ENCODE measurements at places on chromosomes 7 and 10. TPM values are rescaled to one million over a fixed set of nuclear protein-coding genes. Genes with fewer than 3 reads are reported as not detected.
A peak's percentile ranks its signal among the peaks of the same experiment; 100 is the strongest.

DNA sequence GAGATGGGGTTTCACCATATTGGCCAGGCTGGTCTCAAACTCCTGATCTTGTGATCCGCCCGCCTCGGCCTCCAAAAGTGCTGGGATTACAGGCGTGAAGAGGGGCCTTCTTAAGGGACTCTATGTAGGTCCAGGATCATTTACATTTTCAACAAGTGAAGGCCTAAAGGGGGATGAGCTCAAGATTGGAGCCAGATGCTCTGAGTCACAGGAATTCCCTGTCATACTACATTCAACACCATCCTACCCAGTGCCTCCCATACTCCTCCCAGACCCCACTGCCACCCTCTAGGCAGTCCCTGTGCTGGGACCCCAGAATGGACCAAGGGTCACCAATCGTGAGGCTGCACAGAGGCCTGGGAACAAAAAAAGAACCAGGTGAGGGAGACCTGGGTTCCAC lies 29.9 kb downstream of the CYTH3 start:
- DNase-seq = no peak

DNA sequence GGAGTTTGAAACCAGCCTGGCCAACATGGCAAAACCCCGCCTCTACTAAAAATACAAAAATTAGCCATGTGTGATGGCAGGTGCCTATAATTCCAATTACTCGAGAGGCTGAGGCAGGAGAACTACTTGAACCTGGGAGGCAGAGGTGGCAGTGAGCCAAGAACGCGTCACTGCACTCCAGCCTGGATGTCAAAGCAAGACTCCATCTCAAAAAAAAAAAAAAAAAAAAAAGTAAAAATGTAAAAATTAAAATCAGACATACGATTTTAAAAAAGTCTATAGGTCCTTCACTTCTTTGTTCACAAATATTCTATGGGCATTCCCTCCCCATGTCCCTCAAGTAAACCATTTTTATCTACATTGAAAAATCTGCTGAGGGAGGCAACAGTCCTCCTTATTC lies 34.9 kb upstream of the TLL2 start:
- no peak for DNase-seq

The SERPINE1 gene
- total RNA-seq = 25.6 TPM

DNA sequence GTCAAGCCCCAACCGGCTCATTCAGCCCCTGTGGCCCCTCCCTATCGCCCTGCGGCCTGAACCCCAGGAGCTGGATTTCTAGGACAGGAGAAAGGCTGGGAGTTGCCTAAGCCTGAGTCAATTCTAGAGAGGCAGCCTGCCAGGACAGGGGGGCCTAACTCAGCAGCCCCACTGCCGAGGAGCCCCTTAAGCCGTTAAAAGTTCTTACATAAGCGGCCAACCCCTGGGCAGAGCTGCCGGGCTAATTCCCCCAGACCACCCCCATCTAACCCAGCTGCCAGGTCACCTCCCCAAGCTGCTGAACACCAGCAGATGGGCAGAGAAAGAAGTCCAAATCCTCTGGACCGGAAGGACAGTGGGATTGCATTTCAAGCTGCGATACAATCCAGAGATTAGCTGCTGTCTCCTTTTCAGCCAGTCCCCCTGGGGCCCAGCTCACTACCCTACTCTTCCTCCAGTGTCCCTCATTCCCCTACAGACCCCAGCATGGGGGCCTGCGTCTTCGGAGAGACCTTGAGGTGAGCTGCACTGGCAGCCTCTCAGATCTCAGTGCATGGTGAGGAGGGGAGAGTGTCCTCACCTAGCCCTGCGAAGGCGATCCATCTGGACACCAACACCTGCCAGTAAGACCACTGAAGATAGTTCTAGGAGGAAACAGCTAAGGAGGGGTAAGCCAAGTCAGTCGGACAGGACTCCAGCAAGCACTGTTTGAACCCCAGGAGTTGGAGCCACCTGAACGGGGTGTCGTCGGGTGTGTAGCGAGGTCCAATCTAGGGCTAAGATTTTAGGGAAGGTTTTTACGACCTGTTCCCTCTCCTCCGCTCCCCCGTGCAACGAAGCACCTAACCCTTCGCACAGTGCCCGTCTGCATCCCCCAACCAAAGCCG lies 830 bp downstream of the IMPDH1 start:
- DNase-seq = no peak

GRCh38 chr10:30944005-30944404 lies 87.7 kb downstream of the ZNF438 start:
- no peak for DNase-seq

GRCh38 chr10:21888959-21889358 lies 114.6 kb downstream of the DNAJC1 start:
- no peak for DNase-seq

GRCh38 chr10:126459032-126459831 lies 71.0 kb upstream of the ADAM12 start:
- no peak for DNase-seq

The TRA2A gene
- total RNA-seq = 21.1 TPM

GRCh38 chr7:7018290-7018689 lies 164.1 kb upstream of the C1GALT1 start:
- DNase-seq = no peak

- no peak for DNase-seq
Measured at GRCh38 chr10:11184093-11184492, 166.4 kb downstream of the CELF2 start.

DNA sequence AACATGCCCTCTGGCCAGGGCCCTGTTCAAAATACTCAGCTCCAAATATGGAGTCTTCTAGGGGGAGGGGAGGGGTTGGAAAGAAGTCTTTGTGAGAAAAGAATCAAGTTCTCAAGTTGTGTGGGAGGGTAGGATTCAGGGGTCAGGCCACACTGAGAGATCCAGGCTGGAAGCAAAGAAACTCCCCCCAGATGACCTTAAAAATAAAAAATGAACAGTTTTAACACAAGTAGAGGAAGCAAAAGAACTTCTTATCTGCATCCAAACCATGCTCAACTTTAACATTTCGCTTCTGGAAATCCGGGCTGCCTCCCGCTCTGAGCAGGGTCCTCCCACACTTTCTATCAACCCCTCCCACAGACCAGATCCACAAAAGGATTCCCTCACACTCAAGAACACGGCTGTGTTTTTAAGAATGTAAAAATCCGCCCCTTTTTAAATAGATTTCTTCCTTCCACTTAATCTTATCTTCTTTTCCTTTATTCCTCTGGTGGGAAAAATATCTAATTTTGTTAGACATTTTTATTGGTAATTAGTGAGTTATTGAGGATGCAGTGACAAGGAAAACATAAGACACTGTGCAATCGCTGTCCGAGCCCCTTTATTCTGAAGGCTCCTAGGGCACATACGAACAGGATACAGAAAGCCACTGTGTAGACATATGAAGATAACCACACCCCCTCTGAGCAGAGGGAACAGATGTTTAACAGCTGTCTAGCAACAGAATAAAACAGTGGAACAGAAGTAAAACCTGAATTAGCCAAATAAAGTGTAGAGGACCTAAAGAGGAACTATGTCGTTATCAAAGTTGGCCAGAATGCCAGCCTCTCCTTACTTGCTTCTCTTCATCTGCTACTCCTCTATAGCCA lies 43.8 kb downstream of the CYTH3 start:
- DNase-seq = no peak

- no peak for DNase-seq
Measured at GRCh38 chr10:133127291-133128125, 32.5 kb upstream of the KNDC1 start.

DNA sequence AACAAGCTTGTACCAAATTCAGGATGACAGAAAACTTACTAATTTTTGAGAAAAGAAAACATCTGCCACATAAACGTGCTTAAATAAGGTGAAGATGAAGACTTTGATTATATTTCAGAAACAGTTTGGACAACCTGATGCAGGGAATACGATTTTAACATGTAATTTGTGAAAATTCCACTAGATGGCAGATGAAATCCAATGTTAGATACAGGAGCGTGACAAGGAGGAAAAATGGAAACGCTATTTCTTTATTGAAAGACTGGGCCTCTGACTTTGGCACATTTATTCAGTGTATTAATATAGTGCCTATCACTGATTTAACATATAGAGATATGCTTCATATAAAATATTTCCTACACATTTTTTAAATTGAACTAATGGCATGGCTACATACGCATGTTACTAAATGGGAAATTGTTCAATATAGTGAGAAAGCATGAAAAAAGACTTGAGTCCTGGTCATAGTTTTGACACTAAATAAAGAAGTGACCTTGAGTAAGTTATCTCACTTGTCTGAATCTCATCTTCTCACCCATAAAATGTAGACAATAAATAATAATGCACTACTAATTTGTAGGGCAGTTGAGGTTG lies 60.7 kb downstream of the CD36 start:
- no peak for DNase-seq

DNA sequence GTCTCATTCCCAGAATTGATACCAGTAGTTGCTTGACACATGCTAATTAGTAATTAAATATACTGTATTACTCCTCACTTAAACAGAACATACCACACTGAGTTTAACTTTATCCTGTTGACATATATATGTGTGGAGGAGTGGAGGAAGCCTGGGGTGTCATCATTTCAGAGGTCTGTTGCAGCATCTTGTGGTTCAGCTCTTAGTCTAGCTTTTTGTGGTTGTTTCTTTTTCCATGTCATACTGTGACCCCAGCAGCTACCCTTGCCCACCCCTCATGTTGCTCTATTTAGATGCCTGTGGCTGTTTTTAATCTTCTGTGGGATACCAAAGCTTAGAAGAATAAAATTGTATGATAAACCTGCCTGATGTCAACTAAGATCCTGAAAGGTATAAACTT lies 875.4 kb downstream of the LRMDA start:
- no peak for DNase-seq

DNA sequence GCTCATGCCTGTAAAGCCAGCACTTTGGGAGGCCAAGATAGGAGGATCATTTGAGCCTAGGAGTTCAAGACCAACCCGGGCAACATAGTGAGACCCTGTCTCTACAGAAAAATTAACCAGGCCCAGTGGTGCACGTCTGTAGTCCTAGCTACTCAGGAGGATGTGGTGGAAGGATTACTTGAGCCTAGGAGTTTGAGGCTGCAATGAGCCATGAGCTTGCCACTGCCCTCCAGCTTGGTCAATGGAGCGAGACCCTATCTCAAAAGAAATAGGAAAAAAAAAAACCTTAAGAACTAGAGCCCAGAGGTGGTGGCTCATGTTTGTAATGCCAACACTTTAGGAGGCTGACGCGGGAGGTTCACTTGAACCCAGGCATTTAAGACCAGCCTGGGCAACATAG lies 2.2 kb downstream of the STRA8 start:
- no peak for DNase-seq

The TRIL gene
- not detected for total RNA-seq

The NPFFR1 gene
- total RNA-seq = not detected

DNA sequence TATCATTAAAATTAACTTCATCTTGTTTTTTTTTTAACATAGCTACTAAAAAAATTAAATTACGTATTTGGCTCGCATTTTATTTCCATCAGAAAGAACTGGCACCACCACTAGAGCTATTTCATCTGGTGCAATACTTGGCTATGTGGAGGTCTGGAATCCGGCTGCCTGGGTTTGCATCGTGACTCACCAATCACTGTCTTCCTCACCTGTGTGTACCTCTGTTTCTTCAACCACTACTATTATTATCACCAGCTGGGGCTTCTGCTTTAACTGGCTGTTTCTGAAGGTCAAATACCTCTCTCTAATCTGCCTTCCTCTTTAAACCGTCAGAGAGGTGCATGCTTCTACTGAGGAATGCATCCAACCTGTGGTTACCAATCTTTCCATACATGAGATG lies 6.5 kb downstream of the WDR91 start:
- DNase-seq = no peak

DNA sequence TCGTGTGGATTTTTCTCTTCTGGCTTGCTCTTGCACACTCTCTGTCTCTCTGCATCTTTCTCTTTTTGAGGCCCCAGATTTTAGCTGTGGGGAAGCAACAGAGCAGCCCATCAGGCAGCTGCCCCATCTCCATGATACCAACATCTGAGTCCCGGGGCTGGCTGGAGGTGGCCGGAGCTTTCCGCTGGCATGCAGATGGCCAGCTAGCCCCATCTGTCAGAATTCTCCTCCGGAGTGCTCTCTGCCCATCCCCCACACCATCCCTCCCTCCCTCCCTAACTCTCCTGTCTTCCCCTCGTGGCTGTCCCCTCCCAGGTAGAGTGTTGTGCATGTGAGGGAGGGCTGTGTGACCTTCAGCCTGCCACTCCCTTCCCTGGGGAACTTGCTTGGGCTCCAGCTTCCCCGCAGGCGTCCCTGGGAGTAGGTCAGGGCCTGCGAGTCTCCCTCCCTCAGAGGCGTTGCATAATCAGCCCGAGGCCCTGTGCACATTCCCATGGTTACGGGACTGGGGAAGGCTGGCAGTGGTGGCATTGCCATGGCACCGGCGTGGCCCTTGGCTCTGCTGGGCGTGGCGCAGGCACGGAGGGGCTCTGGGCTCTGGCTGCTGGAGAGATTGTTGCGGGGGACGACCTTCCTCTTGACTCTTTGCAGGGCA lies 24.7 kb downstream of the GHRHR start:
- DNase-seq = no peak

- no peak for DNase-seq
Measured at GRCh38 chr10:34814223-34814912, 728 bp downstream of the PARD3 start.

DNA sequence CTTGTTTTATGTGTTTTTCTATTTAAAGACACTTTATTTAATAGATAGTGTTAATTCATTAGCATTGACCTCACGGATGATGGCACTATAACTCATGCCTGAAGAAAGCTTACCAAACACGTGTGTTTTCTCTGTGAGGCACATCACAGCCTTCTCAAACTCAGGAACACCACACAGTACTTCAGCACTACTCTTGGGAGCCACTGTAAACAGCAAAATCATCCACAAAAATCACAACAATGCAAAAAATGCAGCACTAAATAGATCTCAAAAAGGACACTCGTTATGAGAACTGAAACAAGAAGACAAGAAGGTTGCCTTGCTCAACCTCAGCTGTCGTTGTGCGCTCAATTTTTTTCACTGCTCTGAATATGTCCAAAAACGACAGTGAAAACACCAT lies 12.0 kb upstream of the PARP12 start:
- DNase-seq = peak; percentile 8

The RPEL1 gene
- total RNA-seq = not detected

- no peak for DNase-seq
Measured at GRCh38 chr7:75699993-75700392, 38.7 kb downstream of the HIP1 start.

The ERVW-1 gene
- not detected for total RNA-seq

The SLC16A9 gene
- total RNA-seq = 0.42 TPM

The CPA1 gene
- not detected for total RNA-seq

- no peak for DNase-seq
Measured at GRCh38 chr10:29408847-29409240, 120.0 kb downstream of the LYZL1 start.

DNA sequence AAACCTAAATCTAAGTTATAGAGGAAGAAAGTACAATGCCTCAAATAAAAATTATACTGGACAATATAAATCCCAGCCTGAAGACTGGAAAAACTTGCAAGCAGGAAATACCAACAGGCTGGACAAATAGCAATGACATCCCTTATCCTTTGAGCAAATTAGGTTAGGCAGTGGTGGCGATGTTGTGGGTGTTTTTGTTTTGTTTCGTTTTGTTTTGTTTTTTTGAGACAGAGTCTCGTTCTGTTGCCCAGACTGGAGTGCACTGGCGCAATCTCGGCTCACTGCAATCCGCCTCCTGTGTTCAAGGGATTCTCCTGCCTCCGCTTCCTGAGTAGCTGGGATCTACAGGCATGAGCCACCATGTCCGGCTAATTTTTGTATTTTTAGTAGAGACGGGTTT lies 57.3 kb upstream of the TES start:
- DNase-seq = no peak
